ENCODE measurements at places on chromosomes 12 and 14. TPM values are rescaled to one million over a fixed set of nuclear protein-coding genes. Genes with fewer than 3 reads are reported as not detected.

DNA sequence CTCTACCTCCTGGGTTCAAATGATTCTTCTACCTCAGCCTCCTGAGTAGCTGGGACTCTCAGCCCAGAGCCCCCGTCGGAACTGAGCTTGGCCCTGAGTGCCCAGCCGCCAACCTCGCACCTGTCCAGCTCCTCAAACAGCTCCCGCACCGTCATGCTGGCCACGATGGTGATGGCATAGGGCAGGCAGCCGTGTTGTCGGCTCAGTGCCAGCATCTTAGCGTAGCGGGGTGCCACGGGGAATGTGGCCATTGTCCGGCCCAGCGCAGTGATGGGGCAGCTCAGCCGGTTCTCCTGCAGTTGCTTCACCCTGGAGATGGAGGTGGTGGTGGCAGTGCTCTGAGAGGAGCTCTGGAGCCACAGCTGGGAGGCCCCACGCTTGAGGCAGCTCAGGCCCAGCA, 32.4 kb downstream of the DHX37 start:
- DNase-seq, result no peak
- H3K27me3 ChIP-seq, result no peaks in the 10 kb centered on the region
- no peak overlapping the region for H3K27ac ChIP-seq
- H3K4me1 ChIP-seq, result no peaks in the 10 kb centered on the region
- no peak overlapping the region for H3K4me3 ChIP-seq

DNA sequence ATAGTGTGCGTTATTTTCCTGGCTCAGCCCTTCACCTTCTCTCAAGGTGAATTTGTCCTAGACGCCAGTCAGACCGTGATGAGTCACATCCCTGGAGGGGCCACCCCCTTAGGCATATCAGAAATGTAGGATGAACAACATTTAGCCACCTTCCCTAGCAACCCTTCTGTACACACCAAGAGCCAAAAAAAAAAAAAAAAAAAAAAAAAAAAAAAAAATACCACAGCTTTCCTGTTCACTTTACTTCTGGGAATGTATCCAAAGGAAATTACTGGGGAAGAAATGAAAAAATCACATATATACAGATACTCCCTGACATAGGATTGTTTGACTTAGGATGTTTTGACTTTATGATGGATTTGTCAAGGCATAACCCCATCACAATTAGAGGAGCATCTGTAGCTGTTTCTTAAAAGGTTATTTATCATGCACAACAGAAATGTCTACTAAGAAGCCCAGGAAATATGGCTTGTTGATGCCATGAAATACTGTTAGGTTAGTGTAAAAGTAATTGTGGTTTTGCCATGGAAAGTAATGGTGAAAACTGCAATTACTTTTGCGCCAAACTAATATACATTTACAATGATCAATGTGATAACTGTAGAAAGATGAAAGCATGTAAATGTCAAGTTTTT, 68.2 kb upstream of the BDKRB2 start:
- no peak for DNase-seq
- no peaks in the 10 kb centered on the region for H3K4me1 ChIP-seq
- no peaks in the 10 kb centered on the region for H3K27me3 ChIP-seq
- no peaks in the 10 kb centered on the region for H3K36me3 ChIP-seq
- H3K27ac ChIP-seq, result peak overlapping the region; percentile 5

- no peaks in the 10 kb centered on the region for H3K27me3 ChIP-seq
- no peak overlapping the region for H3K27ac ChIP-seq
- H3K36me3 ChIP-seq, result no peaks in the 10 kb centered on the region
- no peak for DNase-seq
- no peaks in the 10 kb centered on the region for H3K4me1 ChIP-seq
These were observed 89.0 kb downstream of the C14orf39 start for GRCh38 chr14:60396718-60397343.

DNA sequence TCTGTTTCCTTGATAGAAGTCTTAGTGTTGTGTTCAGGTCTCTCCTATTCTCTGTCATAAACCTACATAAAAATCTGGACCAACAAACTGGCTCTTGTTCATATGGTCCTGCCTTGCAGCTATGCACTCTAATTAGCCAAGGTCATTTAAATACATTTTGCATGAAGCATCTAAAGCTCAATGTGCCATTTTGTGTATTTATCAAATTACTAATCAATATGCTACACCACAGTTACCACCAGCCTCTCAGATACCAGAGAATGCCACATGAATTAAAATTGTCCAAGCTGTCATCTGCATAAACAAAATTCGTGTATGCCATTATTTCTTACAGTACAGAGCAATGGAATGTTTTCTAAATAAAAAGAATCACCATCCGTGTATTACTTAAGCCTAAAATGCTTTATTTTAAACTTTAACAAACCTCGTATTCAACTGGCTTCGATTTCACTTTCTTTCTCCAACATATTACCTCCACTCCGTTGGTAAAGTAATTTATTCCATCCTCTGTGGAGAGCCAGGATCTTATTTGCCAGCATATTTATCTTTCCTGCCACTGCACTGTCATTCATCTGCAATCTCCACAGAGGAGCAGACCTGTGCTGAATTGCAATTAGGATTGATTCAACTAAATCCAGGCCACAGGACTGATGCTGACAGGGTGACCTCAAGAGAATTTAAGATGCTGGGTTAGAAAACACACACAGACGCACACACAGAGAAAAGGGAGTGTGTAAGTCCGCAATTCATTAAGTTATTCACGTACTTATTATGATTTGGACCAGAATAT, 284.1 kb upstream of the FOXG1 start:
- no peak for DNase-seq
- H3K4me1 ChIP-seq, result no peaks in the 10 kb centered on the region
- H3K27me3 ChIP-seq, result no peaks in the 10 kb centered on the region

- no peaks in the 10 kb centered on the region for H3K27me3 ChIP-seq
- peak overlapping the region; percentile 38 for H3K27ac ChIP-seq
- H3K4me1 ChIP-seq, result no peaks in the 10 kb centered on the region
- H3K36me3 ChIP-seq, result no peaks in the 10 kb centered on the region
- peak; percentile 45 for DNase-seq
These were observed 29.9 kb downstream of the HSPB8 start for GRCh38 chr12:119208626-119209061.

GRCh38 chr12:78096909-78097597, 266.4 kb downstream of the NAV3 start:
- H3K36me3 ChIP-seq, result no peaks in the 10 kb centered on the region
- no peak overlapping the region for H3K4me3 ChIP-seq
- H3K27ac ChIP-seq, result no peak overlapping the region
- H3K4me1 ChIP-seq, result no peaks in the 10 kb centered on the region

DNA sequence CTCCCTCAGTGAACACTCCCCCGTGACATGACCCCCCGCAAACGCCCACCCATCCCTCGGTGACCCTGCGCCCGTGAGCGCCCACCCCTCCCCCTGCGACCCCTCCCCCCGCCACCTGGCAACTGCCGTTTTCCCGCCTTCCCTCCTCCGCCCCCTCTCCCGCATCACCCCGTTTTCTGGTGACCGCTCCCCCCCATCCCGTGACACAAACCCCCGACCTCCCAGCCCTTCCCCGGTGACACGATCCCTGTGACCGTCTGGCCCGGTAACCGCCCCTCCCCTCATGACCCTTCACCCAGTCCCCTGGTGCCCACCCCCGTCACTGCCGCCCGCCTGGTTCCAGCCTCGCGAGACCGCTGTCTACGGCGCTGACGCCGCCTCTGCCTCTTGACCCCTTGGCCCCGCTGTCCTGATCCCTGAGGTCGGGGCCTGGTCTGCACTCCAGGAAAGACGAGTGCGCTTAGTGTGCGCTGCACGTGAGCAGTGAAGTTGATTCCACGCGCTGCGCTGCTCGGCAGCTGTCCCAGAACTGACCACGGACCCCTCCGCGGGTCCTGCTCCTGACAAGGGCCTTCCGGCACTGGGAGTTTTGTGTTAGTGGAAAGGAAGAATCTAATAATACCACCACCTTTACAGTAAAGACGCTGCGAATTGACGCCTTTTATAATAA, 59.4 kb downstream of the DDX51 start:
- no peaks in the 10 kb centered on the region for H3K36me3 ChIP-seq
- H3K4me3 ChIP-seq, result peak overlapping the region; percentile 98
- peaks cover 11% of the 10 kb centered on the region for H3K4me1 ChIP-seq
- H3K27me3 ChIP-seq, result no peaks in the 10 kb centered on the region

- no peaks in the 10 kb centered on the region for H3K27me3 ChIP-seq
- no peak overlapping the region for H3K4me3 ChIP-seq
- no peaks in the 10 kb centered on the region for H3K4me1 ChIP-seq
- peak overlapping the region; percentile 91 for H3K27ac ChIP-seq
- no peak for DNase-seq
These were observed 24.5 kb downstream of the PPFIBP1 start for GRCh38 chr12:27548301-27549199.

DNA sequence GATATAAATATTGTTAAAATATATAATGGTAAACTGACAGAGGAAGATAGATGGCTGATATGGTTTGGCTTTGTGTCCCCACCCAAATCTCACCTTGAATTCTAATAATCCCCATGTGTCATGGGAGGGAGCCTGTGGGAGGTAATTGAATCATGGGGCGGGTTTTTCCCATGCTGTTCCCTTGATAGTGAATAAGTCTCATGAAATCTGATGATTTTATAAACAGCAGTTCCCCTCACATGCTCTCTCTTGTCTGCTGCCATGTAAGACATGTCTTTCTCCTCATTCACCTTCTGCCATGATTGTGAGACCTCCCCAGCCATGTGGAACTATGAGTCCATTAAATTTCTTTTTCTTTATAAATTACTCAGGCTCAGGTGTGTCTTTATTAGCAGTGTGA, 46.3 kb downstream of the PTCSC3 start:
- no peak for DNase-seq
- H3K4me1 ChIP-seq, result no peaks in the 10 kb centered on the region
- no peaks in the 10 kb centered on the region for H3K36me3 ChIP-seq
- H3K27me3 ChIP-seq, result no peaks in the 10 kb centered on the region
- H3K4me3 ChIP-seq, result no peak overlapping the region
- no peak overlapping the region for H3K27ac ChIP-seq

DNA sequence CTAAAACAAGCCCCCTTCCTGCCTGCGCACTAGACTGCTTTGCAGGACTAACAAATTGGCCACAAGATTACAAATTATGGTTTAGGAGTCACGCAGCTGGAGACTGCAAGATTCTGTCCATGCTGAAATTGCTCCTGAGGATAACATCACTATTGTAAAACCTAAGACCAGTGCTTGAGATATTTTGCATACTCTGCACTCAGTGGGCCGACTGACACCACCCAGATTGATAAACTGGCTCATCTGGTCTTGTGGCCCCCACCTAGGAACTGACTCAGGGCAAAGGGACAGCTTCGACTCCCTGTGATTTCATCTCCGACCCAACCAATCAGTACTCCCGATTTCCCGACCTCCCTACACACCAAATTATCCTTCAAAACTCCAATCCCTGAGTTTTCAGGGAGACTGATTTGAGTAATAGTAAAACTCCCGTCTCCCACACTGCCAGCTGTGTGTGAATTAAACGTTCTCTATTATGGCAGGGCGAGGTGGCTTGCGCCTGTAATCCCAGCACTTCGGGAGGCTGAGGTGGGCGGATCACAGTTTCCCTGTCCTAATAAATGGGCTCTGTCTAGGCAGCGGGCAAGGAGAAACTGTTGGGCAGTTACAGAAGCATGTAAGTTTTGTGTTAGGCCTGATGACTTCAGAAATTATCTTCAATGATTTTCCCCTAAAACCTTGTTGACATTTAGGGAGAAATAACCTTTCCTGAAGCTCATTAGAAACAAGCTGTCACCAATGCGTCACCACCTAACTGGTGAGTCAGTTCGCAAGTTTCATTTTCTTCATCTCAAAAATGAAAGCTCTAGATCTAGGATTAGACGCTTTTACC, 5.3 kb upstream of the UBC start:
- no peaks in the 10 kb centered on the region for H3K27me3 ChIP-seq
- no peak for DNase-seq
- H3K4me1 ChIP-seq, result no peaks in the 10 kb centered on the region

DNA sequence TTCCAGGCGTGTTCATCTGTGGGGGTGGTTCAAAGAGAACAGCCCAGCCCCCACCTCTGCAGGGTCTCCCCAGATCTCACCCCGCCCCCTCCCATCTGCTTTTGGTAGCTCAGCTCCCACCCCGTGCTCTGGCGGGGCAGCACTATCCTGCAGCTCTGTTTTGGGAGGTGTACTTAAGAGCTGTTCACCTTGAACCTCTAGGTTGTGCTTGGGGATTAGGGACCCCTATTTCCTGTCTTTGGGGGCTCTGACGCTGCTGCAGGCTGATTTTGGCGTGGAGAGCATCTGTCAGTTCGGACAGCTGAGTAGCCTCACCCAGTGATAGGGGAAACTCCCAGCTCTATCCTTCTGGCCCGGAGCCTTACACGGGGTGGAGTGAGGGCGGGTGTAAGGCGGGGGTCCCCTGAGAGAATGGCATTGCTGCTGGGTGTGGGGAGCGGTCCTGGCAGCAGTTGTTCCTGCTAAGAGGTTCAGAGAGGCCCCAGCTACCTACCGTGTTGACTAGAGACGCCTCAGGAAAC, 765 bp downstream of the TMEM120B start:
- DNase-seq, result peak; percentile 9
- H3K4me1 ChIP-seq, result no peaks in the 10 kb centered on the region
- H3K4me3 ChIP-seq, result peak overlapping the region; percentile 77
- no peaks in the 10 kb centered on the region for H3K27me3 ChIP-seq
- H3K36me3 ChIP-seq, result no peaks in the 10 kb centered on the region

GRCh38 chr14:103281496-103282231, 52.4 kb upstream of the EIF5 start:
- DNase-seq, result no peak
- H3K4me3 ChIP-seq, result no peak overlapping the region

GRCh38 chr12:124493809-124494750, 73.3 kb downstream of the NCOR2 start:
- peak overlapping the region; percentile 78 for H3K27ac ChIP-seq
- H3K36me3 ChIP-seq, result no peaks in the 10 kb centered on the region
- DNase-seq, result no peak
- peaks cover 98% of the 10 kb centered on the region for H3K4me1 ChIP-seq
- no peaks in the 10 kb centered on the region for H3K27me3 ChIP-seq
- H3K4me3 ChIP-seq, result no peak overlapping the region

GRCh38 chr12:47837190-47838171, 17.8 kb upstream of the HDAC7 start:
- peak overlapping the region; percentile 25 for H3K27ac ChIP-seq
- H3K4me3 ChIP-seq, result no peak overlapping the region
- H3K4me1 ChIP-seq, result peaks cover 8% of the 10 kb centered on the region
- DNase-seq, result peak; percentile 62

DNA sequence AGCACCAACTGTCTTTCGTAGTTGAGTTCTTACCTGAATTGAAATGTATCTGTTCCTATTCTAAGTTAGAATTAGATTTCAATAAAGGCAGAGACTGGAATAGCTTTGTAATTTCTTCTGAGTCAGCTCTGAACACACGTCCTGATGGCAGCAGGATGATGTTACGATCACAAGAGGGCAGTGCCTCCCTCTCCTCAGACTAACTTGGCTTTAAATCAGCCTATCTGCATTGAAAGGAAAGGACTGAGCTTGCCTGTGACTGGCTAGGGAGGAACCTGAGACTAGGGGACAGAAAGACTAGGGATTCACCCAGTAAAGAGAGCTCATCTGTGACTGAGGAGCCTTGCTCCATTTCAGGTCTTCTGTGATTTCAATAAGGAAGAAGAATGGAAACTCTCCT, 323.7 kb upstream of the OR4E1 start:
- no peaks in the 10 kb centered on the region for H3K27me3 ChIP-seq
- H3K4me3 ChIP-seq, result no peak overlapping the region
- no peaks in the 10 kb centered on the region for H3K36me3 ChIP-seq
- no peak for DNase-seq
- H3K4me1 ChIP-seq, result no peaks in the 10 kb centered on the region

GRCh38 chr12:64968989-64969819, 144.8 kb downstream of the TBC1D30 start:
- H3K4me3 ChIP-seq, result no peak overlapping the region
- no peaks in the 10 kb centered on the region for H3K4me1 ChIP-seq
- H3K27ac ChIP-seq, result no peak overlapping the region
- H3K27me3 ChIP-seq, result no peaks in the 10 kb centered on the region
- H3K36me3 ChIP-seq, result no peaks in the 10 kb centered on the region

The PMCH gene
- total RNA-seq, result not detected

The TDRD9 gene
- total RNA-seq, result under 0.01 TPM

The GPN3 gene
- total RNA-seq, result 16.7 TPM

The MEG3 gene
- 166 TPM for total RNA-seq

The TUNAR gene
- total RNA-seq, result not detected

The MOAP1 gene
- total RNA-seq, result 21.8 TPM
